Activated CD8-positive, alpha-beta memory T cell treated with anti-CD3 and anti-CD28 coated beads for 1 hour (primary cell): ENCODE measurements at places on chromosomes 5 and 9.

- no peak for DNase-seq
Measured at GRCh38 chr5:72134226-72134899, 27.1 kb downstream of the MAP1B start.

DNA sequence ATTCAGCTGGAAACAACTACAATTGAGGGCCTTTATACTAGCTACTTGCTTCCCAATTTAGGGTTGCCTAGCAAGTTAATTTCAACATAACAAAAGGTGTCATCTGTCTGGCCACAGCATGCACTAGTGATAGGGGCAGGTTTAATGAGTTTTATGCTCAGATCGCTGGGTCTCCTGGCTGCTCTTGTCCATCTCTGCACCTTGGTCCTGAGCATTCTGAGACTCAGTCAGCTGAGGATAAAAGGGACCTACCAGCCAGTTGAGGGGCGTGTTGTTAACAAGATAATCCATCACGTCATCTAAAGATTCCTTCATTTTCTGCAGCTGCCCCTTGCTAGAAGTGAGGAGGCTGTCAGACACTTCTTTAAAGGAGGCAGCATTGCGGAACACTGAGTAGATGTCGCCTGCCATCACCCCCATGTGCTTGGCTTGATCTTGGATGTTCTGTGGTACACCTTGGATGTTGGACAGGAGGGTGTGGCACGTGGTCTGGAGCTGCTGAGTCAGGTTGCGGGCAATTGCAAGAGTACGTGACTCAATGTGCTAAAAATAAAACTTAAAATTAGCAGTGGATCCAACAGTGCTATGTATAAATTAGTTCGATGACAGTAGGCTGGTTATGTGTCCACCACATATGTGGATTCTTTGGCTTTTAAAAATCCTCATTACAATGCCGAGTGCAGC, 11.0 kb downstream of the PLIN2 start:
- no peak for DNase-seq

- no peak for DNase-seq
Measured at GRCh38 chr9:626596-626995, 214.9 kb upstream of the DMRT1 start.

GRCh38 chr5:153960269-153961215, 78.2 kb downstream of the FAM114A2 start:
- DNase-seq = no peak

- DNase-seq = no peak
Measured at GRCh38 chr9:124450241-124450924, at the start of gene ADGRD2. Gene ADGRD2, plus strand, starts transcription at chr9:124450451. Its CDS starts 1,216 bp downstream, at chr9:124451667.

DNA sequence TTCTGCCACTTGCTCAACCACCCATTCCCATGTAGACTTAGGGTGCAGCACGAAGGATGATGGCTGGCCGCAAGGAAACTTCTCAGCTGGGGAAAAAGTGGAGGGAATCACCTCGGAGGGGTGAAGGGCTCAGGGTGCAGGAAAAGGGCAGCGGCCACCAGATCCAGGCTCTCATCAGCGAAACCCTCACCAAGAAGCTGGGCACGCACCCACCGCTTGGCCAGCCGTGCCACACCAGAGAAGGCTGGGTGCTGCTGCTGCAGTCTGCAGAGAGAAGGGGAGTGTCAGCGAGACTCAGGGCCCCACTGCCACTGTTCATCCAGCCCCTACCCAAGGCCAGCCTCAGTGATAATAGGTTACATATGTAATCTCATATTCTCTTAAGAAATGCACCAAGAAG, 8.6 kb downstream of the NOL6 start:
- DNase-seq = no peak

DNA sequence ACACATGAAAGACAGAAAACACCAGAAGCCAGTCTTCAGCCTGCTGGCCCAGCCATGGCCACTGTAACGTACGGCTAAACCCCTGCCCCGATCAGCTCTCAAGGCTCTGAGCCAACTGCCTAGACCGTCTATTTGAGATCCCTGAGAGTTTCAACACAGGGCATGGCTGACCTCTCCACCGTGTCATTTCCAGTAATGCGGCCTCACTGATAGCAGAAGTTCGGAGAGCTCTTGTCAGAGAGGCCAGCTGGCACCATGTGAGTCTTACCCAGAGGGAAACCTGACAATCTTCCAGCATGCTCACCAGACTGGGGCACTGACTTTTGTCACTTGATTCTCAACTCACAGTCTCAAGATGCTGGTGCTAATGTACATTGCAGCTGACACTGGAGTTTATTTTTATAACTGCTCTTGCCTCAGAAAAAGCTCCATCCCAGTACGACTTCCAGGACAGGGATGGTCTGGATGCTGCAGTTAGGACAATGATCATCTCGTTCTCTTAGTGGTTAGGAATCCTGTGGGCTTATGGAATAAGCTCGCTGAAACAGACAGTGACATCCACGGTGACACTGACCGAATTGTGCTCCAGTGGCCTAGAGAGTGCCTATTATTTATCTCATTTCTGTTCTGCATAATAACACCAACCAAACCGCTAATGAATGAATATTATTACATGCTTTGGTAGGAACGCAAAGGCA, 372.7 kb downstream of the ICE1 start:
- no peak for DNase-seq

GRCh38 chr5:128586848-128587247, 48.8 kb upstream of the FBN2 start:
- no peak for DNase-seq

DNA sequence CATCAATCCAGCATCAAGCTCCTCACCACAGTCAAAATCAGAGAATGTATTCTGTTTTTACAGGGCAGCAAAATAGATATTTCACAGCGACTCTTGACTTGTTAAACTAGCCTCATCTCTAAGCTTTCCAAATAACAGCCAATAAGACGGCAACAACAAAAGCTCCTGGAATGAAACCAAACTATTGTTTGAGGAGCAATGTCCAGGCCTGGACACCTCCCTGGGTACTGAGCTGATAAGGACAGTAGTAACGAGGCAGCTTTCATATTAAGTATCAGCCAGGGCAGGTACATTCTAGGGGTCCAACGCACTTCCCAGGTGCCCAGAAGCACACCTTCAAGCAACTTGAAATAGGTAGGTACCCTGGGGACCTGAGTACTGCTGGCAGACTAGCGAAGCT, 260.3 kb downstream of the ENC1 start:
- DNase-seq = no peak

GRCh38 chr9:113803811-113804589, 72.1 kb upstream of the ZNF618 start:
- no peak for DNase-seq
